Progenitor cell of endocrine pancreas (in vitro differentiated cells): ENCODE measurements at places on chromosomes 12 and 14. TPM values are rescaled to one million over a fixed set of nuclear protein-coding genes. Genes with fewer than 3 reads are reported as not detected.

DNA sequence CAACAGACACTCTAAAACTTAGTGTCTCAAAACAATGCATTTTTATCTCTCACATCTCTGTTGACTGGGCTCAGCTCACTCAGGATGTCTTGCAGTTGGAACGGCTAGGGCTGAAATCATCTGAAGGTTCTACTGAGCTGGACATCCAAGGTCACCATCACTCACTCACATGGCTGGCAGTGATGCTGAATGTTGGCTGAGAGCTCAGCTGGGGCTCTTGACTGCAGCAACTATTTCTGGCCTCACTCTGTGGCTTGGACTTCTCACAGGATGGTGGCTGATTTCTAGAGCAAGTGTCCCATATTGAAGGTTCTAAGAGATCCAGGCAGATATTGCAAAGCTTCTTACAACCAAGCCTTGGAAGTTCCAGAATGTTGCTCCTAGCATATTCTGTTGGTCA is 166.5 kb downstream of the ZFP36L1 start:
- H3K36me3 ChIP-seq = no peaks in the 10 kb centered on the region
- peaks cover 50% of the 10 kb centered on the region for H3K4me1 ChIP-seq
- H3K27ac ChIP-seq = no peak overlapping the region

DNA sequence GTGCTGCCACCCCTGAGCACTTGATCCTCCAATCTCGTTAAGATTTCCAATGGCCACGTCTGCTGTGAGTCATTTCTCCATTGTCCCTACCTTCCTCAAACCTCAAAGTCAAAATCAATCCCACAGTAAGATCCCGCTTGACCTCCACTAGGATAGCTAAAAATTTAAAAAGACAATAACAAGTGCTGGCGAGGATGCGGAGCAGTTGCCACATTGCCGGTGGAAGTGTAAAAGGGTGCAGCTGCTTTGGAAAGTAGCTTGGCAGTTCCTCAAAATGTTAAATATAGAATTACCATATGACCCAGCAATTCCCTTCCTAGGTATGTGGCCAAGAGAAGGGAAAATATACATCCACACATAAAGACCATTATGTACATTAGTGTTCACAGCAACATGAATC is 9.5 kb upstream of the BCL7A start:
- peaks cover 2% of the 10 kb centered on the region for H3K4me1 ChIP-seq
- H3K4me3 ChIP-seq = no peak overlapping the region
- no peak overlapping the region for H3K27ac ChIP-seq
- no peak for DNase-seq
- H3K36me3 ChIP-seq = no peaks in the 10 kb centered on the region

GRCh38 chr12:848882-849527 is 96.6 kb downstream of the WNK1 start:
- no peak for DNase-seq
- H3K36me3 ChIP-seq = peaks cover 10% of the 10 kb centered on the region
- peaks cover 2% of the 10 kb centered on the region for H3K4me1 ChIP-seq
- no peak overlapping the region for H3K27ac ChIP-seq

DNA sequence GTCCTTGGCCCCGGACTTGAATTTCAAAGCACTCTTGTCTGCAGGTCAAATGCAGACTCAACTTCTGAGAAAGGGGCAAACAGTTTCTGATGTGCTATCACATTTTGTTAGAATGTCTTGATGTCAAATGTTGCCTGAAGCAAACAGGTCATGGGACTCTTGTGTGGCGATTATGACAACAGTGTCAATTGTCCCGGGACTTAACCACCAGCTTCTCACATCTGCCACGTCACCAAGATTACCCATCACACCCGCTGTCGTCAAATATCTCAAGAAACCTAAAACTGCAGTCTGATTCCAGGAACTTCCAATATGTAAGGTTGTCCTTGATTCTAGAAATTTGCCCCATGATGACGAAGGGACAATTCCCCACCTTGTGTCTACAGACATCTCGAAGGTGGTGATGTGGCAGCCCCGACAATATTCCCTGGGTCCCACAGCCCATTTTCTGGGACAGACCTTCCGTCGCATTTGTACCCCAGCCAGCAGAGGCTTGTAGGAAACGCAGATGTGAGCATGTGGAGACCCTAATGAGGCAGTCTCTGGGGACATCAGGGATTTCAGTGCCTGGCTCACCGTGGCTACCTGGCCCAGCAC is 21.3 kb downstream of the LRTM2 start:
- H3K27ac ChIP-seq = no peak overlapping the region
- DNase-seq = no peak
- no peaks in the 10 kb centered on the region for H3K36me3 ChIP-seq
- no peak overlapping the region for H3K4me3 ChIP-seq
- peaks cover 32% of the 10 kb centered on the region for H3K27me3 ChIP-seq
- peaks cover 8% of the 10 kb centered on the region for H3K4me1 ChIP-seq

GRCh38 chr12:71846322-71846940 is 6.9 kb downstream of the TBC1D15 start:
- no peak overlapping the region for H3K4me3 ChIP-seq
- H3K27ac ChIP-seq = no peak overlapping the region
- H3K27me3 ChIP-seq = no peaks in the 10 kb centered on the region
- peaks cover 8% of the 10 kb centered on the region for H3K36me3 ChIP-seq
- DNase-seq = no peak
- peaks cover 4% of the 10 kb centered on the region for H3K4me1 ChIP-seq

DNA sequence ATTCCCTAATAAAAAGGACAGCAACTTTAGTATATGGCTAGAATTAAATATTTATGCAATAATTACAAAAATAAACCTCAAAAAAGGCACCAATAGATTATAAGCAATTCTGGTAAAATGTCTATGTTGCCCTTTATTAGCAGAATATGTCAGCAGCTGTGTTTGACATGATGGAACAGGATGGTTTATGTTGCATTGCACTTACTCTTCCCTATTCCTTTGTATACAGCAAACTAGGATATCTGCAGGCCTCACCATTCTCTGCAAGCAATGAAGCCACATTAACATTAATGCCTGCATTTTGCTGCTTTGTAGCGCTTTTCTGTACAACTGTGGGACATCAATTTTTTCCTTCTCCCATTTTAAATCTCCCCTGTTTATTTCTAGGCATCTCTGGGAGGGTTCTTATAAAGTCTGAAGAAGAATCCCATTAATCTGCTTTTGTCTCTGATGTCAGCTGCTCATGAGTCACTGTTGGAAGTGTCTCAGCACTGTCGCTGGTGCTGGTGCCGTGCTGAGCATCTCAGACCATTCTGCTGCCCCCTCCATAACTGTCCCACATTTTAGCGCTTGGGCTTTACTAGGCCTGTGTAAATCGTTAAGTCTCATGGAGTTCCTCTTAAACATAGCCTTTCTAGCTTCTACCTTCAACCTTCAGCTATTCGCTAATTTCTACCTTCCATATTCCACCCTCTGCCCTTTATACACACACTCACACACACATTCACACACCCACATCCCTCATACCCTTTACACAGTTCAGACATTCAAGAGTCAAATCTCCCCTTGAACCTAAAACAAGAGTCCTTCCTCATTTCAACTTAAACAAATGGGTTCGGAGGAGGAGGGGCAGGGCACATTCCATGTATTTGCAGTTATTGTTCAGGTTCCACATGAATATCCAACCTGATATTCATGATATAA is 64.4 kb upstream of the TRHDE start:
- H3K4me3 ChIP-seq = no peak overlapping the region
- H3K27ac ChIP-seq = no peak overlapping the region

GRCh38 chr14:73462815-73463214 is 4.5 kb upstream of the NUMB start:
- no peak for DNase-seq
- H3K36me3 ChIP-seq = no peaks in the 10 kb centered on the region
- H3K4me3 ChIP-seq = no peak overlapping the region

GRCh38 chr14:102209224-102209966 is 69.7 kb downstream of the WDR20 start:
- peak overlapping the region; percentile 69 for H3K27ac ChIP-seq
- H3K4me3 ChIP-seq = no peak overlapping the region
- H3K4me1 ChIP-seq = no peaks in the 10 kb centered on the region
- DNase-seq = no peak
- no peaks in the 10 kb centered on the region for H3K27me3 ChIP-seq

GRCh38 chr14:68969278-68970033 is 9.6 kb downstream of the ACTN1 start:
- no peaks in the 10 kb centered on the region for H3K27me3 ChIP-seq
- no peak overlapping the region for H3K4me3 ChIP-seq
- H3K27ac ChIP-seq = peak overlapping the region; percentile 94
- H3K36me3 ChIP-seq = peaks cover 6% of the 10 kb centered on the region
- no peak for DNase-seq

DNA sequence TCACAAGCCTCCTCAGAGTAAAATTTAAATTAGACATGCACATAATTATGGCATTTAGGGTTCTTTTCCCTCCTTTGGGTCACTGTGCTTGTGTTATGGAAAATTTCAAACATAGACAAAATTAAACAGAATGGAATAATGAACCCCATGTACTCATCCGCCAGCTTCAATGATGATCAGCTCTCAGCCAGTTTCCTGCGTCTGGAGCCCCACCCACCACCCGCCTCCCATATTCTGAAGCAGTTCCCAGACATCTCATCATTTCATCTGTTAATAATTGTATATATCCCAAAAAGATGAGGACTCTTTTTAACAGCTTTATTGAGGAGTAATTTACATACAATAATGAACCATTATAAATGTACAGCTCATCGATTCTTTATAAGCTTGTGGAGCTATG is 128.2 kb downstream of the EML1 start:
- no peak overlapping the region for H3K27ac ChIP-seq
- H3K4me1 ChIP-seq = no peaks in the 10 kb centered on the region
- H3K27me3 ChIP-seq = no peaks in the 10 kb centered on the region
- no peak for DNase-seq
- H3K4me3 ChIP-seq = no peak overlapping the region

GRCh38 chr12:64976131-64976530 is 145.0 kb downstream of the WIF1 start:
- H3K27ac ChIP-seq = no peak overlapping the region
- no peaks in the 10 kb centered on the region for H3K27me3 ChIP-seq

DNA sequence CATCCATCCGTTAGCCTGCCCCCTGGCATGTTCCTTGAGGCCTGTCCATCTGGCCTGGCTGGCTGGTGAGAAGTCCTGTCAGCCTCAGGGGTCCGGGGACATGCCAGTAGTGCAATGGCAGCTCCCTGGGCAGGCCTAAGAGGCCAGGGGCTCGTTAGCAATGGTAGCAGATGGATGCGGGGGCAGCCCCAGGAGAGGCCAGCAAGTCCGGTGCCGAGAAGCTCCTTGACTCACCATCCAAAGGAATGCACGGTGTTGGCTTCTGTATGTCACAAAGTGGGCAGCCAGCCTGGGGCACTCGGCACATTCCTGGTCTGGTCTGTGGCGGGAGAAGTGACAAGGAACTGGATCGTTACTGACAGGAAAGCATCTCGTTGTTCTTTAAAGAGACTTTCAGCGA is 319.9 kb downstream of the CACNA1C start:
- no peak overlapping the region for H3K27ac ChIP-seq
- no peaks in the 10 kb centered on the region for H3K36me3 ChIP-seq
- H3K4me1 ChIP-seq = no peaks in the 10 kb centered on the region
- no peak overlapping the region for H3K4me3 ChIP-seq
- H3K27me3 ChIP-seq = peaks cover 20% of the 10 kb centered on the region

DNA sequence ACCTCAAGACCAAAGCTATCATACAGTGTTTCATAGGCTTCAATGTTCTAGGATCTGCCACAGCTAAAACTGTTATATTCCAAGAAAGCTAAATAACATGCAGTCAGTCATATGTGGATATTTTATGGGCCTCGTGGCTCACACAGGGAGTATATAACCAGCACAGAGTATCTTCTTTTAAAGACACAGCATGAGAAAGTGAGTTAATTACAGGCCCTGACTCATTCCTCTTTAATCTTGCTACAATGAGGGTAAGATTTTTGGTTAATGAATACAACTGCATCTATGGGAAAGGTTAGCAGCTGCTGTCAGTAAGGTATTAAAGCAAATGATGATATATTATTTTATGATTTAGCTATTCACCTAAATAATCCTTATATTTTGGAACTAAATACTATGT is 111.0 kb downstream of the TRAFD1 start:
- no peak overlapping the region for H3K4me3 ChIP-seq
- H3K4me1 ChIP-seq = no peaks in the 10 kb centered on the region
- no peak for DNase-seq
- H3K27me3 ChIP-seq = no peaks in the 10 kb centered on the region
- H3K36me3 ChIP-seq = peaks cover 9% of the 10 kb centered on the region

DNA sequence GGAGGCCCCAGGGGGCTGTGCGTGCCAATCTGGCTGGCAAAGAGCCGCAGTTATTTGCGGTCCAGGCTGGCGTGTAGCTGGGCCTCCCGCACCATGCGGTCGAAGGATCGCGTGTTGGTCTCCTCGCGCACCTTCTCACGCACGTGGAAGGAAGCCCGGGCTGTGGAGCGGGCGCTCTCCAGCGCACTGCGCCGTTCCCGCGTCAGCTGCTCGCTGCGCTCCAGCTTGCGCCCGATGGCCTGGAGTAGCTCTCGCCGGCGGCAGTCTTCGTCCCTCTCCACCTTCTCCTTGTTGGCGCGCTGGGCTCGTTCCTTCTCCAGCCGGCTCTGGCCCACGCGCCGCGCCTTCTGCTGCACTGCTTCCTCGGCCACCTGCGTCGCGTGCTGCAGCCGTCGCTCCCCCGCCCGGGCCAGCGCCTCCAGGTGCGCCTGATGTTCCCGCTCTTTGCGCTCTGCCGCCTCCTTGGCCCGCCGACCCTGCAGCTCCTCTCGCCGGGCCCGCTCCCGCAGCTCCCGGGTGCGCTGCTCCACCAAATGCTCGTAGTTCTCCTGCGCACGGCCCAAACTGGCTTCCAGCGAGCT is 3.1 kb downstream of the CCDC177 start:
- peaks cover 2% of the 10 kb centered on the region for H3K4me1 ChIP-seq
- peaks cover 2% of the 10 kb centered on the region for H3K36me3 ChIP-seq
- H3K4me3 ChIP-seq = no peak overlapping the region
- no peak overlapping the region for H3K27ac ChIP-seq
- no peak for DNase-seq

DNA sequence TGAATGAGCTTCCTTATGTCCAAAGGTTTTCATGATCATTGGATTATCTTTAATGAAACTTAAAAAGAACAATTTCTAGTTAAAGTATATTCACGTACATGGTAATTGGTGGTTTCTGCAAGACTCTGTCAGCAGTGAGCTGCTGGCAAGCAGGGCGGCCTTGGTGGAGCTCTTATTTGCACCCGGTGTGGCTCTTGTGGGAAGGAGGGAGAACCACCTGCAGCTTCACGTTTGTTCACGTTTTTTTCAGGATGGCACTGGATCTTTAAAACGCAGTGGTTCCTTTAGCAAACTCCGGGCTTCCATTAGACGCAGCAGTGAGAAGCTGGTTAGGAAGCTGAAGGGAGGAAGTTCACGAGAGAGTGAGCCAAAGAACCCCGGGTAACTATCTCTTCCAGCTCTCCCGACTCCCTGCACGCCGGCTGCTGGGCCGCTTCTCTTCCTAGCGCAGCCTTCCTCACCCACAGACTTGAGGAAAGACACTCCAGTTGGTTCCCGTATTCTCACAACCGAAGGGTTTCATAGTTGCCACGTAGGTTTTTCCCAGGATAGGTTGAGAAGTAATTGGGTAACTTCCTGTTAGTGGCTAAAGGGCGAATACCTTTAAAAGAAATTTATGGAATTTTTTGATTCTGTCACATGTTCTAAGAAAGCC is 28.3 kb downstream of the XRCC3 start:
- no peak overlapping the region for H3K27ac ChIP-seq
- H3K4me1 ChIP-seq = no peaks in the 10 kb centered on the region
- no peak overlapping the region for H3K4me3 ChIP-seq
- H3K36me3 ChIP-seq = peaks cover 13% of the 10 kb centered on the region
- no peak for DNase-seq

The AMDHD1 gene
- 0.41 and 0.53 TPM in 2 replicates for total RNA-seq

The PPFIA2 gene
- 0.87 and 1.1 TPM in 2 replicates for total RNA-seq

The ABCC9 gene
- 0.16 and 0.29 TPM in 2 replicates for total RNA-seq

The CLEC1B gene
- total RNA-seq = not detected in 2 replicates

The SIRT4 gene
- 4.5 and 4.9 TPM in 2 replicates for total RNA-seq

The PTPRB gene
- 0.38 and 0.55 TPM in 2 replicates for total RNA-seq
